ENCODE measurements at places on chromosomes 2 and 18. TPM values are rescaled to one million over a fixed set of nuclear protein-coding genes. Genes with fewer than 3 reads are reported as not detected.

GRCh38 chr2:135820003-135820618 lies 16.9 kb downstream of the LCT start:
- peak; percentile 94 for DNase-seq

DNA sequence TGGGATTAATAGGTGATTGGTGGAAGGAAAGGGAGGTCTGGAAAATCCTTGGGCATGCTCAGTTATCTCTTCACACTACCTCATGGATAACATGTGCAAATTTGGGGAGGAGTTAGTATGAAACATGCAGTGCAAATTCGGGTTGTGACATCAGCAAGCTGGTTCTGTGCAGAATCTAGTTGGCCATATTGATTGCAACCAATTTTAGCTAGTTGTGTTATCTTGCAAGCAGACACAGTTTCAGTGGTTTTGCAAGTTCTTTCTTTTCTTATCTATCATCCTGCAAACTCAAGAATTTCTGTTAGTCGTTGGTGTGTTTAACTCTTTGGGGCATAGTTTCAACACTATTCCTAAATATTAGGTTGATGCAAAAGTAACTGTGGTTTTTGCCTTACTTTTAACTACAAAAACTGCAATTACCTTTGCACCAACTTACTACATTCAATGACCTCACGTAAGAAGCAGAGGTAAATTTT lies 135.4 kb downstream of the PTH2R start:
- DNase-seq: no peak

GRCh38 chr18:52342456-52342855 lies 2.5 kb downstream of the DCC start:
- DNase-seq: no peak

- no peak for DNase-seq
Observed at GRCh38 chr2:217852555-217853211, 150.1 kb downstream of the TNS1 start.

DNA sequence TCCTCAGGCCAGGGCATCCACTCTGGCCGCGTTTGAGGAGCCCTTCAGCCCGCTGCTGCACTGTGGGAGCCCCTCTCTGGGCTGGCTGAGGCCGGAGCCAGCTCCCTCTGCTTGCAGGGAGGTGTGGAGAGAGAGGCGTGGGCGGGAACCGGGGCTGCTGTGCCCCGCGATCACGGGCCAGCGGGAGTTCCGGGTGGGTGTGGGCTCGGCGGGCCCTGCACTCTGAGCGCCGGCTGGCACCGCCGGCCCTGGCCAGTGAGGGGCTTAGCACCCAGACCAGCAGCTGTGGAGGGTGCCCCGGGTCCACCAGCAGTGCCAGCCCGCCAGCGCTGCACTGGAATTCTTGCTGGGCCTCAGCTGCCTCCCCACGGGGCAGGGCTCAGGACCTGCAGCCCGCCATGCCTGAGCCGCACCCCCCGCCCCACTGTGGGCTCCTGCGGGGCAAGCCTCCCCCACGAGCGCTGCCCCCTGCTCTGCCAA lies 1.9 kb upstream of the ABHD3 start:
- no peak for DNase-seq

- no peak for DNase-seq
Observed at GRCh38 chr18:39620551-39621168, 2055.1 kb upstream of the CELF4 start.

- no peak for DNase-seq
Observed at GRCh38 chr2:233112329-233112728, 52.2 kb downstream of the INPP5D start.

DNA sequence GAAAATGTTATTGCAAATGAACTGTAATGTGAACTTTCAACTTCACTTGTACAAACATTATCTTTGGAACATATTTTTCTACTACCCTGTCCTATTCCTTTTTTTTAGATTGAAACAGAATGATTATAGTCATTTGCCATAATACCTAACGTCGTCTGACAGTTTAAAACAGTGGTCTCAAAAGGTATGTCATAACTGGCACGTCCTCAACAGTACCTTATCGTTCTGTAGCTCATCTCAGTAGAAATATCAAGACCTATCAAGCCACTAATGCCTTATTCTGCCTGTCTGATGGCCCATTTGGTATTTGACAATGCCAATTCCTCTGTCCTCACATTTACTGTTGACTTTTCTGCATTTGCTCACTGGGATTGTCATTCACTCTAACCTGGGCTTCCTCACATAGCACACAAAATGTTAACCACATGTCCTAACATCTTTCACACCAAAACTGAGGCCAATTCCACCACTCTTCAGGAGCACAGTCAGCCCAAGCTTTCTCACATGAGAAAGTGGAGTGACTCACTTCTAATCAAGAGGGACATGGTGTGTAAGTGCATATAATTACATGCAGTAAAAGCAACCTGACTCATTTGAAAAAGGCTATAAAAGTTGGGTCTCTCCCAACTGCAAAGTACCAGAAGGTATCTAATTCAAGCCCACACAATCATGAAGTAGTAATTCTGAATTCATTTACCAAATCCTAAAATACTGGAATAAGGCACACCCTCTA lies 34.8 kb downstream of the DNER start:
- DNase-seq: no peak

DNA sequence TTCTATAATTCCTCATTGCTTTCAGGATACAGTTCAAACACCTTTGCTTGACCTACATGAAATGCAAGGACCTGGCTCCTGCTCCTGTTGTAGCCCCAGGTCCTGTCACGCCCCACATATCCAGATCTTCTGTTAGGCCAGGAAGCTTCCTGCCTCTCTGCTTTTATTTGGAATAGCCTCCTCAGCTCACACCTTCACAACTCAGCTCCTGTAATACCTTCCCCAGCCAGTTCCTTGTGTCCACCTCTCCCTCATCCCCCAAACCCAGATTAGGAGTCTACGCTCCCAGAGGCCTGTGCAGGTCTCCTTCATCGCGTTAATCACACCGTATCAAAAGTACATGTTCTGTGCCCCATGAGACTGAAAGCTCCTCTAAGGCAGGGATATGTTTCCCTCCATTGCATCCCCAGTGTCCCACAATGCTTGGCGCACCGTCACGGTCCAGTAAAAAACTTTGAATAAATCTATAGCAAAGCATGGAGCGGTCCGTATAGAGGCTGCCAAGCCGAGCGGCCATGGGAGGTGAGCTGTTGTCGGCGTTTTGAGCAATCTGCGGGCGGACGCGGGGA lies 371 bp downstream of the MDH1B start:
- no peak for DNase-seq

DNA sequence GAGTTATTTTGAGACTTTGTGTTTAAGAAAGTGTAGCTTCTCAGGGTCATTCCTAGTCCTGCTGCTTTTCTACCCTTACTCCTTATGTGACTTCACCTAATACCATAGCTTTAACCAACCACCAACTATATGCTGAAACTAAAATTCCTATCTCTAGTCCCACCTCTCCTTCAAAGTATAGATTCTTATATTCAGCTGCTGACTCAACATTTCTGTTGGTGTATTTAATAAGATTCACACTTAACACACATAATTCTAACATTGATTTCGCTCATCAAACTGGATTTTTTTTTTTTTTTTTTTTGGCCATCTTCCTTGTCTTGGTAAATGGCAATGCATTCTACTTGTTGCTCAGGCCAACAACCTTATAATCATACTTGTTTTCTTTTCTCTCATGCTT lies 30.1 kb downstream of the TAF1B start:
- no peak for DNase-seq

DNA sequence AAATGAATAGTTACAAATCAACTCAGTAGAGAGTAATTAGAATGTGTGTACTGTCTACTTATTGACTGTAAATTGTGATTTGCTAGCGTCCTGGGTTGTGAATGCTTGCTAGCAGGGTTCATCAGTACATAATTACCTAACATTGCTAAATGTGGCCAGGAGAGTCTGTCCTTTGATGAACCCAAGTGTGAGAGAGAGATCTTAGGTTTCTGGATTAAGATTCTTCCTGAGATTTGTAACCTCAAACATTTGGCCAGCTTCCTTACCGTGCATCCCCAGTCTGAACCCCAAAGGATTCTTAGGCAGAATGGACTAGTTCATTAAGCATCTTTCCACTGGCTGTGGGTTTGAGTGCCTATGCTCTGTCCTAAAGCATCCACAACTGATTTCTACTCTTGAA lies 84.0 kb upstream of the ITPRID2 start:
- DNase-seq: no peak

GRCh38 chr2:157052685-157053224 lies 204.8 kb upstream of the GALNT5 start:
- no peak for DNase-seq

- DNase-seq: no peak
Observed at GRCh38 chr2:221156062-221156734, 415.9 kb downstream of the EPHA4 start.

DNA sequence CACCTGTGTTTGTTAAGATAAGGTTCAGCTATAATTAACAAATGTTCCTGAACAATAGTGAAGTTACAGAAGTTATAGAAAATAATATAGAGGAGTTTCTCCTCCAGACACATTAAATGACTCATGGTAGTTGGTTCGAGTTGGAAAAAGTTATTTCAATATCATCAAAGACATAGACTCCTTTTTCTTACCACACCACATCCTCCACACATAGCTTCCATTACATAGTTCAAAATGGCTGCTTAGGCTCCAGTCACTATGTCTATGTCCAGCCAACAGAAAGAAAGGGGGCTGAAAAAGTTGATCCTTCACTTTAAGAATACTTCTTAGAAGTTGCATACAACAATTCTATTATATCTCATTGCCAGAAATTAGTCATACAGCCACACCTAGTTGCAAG lies 50.7 kb downstream of the DYNAP start:
- DNase-seq: no peak

DNA sequence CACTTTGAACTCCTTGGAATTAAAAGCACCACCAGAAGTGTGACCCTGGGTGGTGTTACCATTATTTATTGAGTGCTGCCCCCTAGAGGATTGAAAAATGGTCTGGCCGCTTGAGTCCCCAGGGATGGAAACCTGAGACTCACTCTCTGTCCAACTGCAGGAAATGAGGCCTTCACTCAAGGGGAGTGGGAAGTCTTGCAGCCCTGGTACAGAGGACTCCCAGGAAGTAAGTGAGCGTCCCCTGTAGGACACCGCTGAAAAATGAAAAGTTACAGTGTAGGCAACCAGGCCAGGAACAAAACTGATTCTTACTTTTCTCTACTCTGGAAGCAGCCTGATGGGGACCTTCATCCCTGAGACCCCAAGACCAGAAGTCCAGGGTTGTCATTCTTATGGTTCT lies 2.2 kb upstream of the NRP2 start:
- peak; percentile 73 for DNase-seq

GRCh38 chr2:26991717-26992116 lies 21.3 kb downstream of the MAPRE3 start:
- no peak for DNase-seq

DNA sequence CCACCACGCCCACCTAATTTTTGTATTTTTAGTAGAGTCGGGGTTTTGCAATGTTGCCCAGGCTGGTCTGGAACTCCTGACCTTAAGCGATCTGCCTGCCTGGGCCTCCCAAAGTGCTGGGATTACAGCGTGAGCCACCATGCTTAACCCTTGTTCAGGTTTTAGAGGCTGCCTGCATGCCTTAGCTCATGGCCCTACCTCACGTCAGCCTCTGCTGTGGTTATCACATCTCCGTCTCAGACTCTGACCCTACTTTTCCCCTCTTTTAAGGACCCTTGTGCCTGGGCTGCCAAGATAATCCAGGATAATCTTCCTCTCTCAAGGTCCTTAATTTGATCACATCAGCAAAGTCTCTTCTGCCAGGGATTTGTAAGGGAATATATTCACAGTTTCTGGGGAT lies 98.2 kb upstream of the PMAIP1 start:
- no peak for DNase-seq

DNA sequence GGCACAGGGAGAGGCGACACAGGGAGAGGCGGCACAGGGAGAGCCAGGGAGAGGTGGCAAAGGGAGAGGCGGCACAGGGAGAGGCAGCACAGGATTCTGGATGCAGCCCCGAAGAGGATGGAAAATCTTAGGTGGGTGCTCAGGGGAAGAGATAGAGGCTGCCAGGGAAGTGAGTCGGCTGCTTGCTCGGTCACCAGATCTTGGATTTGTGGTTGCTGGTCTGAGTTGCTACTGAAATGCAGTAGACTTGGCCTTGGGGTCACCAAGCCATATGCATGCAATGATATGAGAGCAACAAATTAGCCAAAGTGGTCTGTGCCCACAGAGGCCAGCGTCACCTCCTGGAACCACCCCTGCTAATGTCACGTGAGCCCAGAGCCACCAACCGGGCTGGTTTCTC lies 117.2 kb upstream of the SALL3 start:
- DNase-seq: no peak

- no peak for DNase-seq
Observed at GRCh38 chr2:43070030-43070429, 156.4 kb downstream of the ZFP36L2 start.

NFATC1 gene
- 79.4 TPM for total RNA-seq

KRTCAP3 gene
- total RNA-seq: 5.0 TPM

FHOD3 gene
- not detected for total RNA-seq

REV1 gene
- 29.6 TPM for total RNA-seq

PASK gene
- 71.5 TPM for total RNA-seq

FOXD4L1 gene
- 0.10 TPM for total RNA-seq

SIX3 gene
- not detected for total RNA-seq

MERTK gene
- 0.57 TPM for total RNA-seq

CHRND gene
- total RNA-seq: not detected

MATN3 gene
- total RNA-seq: not detected

NPHP1 gene
- total RNA-seq: 1.1 TPM

UPP2 gene
- not detected for total RNA-seq

FAM161A gene
- 4.0 TPM for total RNA-seq

AMER3 gene
- not detected for total RNA-seq

Data from activated naive CD4-positive, alpha-beta T cell treated with anti-CD3 and anti-CD28 coated beads for 36 hours (primary cell).